Stimulated activated CD4-positive, alpha-beta T cell treated with anti-CD3 and anti-CD28 coated beads, Interleukin-4, amount 100 ng/mL, for 24 hours (primary cell): ENCODE measurements at places on chromosomes 5 and 9.

DNA sequence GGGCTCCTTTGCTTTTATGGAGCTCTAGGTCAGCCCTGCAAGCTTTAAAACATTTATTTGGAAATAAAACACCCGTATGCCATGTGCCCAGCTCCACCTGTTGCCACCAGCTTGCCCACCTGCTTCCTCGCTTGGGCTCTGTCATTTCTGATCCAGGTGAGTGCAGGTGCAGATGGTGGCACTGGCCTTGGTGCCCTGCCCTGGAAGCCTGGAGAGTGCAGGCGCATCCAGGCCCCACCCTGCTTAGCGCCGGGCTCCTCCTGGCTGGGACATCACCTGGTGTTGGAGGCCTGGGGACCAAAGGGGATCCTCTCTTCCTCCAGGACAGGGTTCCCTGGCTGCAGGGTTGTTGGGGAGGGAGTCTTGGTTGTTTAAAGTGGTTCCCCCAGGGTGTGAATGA lies 35.8 kb downstream of the WNK2 start:
- DNase-seq = no peak

GRCh38 chr5:14693070-14693469 lies 28.6 kb downstream of the OTULIN start:
- DNase-seq = no peak

GRCh38 chr5:170643591-170643990 lies 139.8 kb downstream of the KCNIP1 start:
- no peak for DNase-seq

GRCh38 chr5:142182840-142183239 lies 74.3 kb downstream of the NDFIP1 start:
- no peak for DNase-seq

DNA sequence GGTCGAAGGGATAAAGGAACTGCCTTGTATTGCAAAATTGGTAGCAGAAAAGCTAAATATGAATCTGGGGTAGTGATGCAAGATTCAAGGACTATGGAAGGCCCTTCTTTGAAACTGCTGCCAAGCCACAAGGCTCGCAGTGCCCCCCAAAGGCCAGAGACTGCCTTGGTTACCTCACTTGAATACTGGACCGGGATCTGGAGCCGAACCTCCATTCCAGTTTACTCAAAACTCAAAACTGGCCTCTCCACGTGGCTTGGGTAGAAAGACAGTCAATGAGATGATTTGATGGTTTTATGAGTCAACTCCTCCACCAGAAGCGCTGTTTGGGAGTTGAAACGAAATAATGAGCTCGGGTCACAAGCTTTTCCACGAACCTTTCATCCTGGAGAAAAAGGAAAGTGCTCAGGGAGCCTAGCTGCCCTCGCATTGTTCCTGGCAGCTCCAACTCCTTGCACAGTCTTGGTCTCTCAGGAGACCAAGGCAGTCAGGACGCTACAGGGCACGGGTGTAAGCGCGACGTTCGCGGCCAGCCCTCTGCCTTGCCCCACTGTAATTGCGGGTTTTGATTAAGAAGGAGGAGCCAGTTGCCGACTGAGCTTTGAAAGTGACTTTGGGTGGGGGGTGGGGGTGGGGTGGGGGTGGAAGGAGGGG lies 2.8 kb downstream of the ST8SIA4 start:
- peak; percentile 69 for DNase-seq

DNA sequence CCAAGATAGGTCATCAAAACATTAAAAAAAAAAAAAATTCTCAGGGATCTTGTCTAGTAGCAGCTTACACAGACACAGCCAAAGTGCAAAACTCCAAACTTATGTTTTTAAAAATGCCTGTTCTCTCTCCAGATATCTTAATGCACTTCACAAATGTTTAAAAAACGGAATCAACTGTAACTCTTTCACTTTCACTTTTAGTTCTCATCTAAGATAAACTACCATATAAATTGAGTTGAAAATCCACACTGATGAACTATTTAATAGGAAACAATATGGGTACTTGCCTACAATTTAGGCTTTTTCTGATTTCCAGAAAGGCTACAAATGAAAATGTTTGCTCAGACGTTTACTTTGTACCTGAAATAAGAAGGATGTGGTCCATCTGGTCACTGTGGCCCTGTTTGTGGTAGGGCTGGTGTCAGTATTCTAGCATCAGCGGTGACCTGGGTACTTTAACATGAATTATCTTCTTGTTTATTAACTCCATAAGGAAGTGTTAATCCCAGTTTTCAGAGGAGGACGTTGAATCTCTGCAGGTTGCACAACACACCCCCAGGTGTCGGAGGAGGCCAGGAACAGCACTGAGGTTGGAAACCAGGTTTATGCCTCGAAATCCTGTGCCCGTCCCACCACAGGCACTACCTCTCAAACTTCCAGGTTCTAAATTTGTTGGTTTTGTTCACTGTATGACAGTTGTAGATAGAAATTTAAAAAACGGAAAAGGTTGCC lies 13.3 kb upstream of the LPCAT1 start:
- no peak for DNase-seq

GRCh38 chr5:59064293-59064692 lies 481.4 kb downstream of the RAB3C start:
- no peak for DNase-seq

DNA sequence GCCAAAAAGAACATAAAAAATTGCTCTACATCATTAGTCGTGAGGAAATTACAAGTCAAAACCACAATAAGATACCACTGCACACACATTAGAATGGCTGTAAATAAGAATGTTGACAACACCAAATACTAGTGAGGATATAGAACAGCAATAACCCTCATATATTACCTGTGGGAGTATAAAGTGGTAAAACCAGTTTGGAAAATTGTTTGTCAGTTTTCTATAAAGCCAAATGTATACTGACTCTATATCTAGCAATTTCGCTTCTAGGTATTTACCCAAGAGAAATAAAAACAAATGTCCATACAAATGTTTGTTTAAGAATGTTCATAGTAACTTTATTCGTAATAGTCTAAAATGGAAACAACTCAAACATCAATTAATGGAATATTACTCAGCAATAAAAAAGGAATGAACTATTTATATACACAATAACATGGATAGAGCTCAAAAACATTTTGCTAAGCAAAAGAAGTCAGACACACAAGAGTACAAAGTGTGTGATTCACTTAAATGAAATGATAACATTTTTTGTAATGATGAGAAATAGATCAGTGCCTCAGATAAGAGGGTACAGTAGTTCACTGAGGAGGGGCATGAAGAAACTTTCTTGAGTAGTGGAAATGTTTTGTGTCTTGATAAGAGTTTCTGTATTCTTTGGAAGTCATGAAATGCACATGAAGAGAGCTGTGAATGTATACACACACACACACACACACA lies 219.6 kb upstream of the ZNF462 start:
- DNase-seq = no peak

- no peak for DNase-seq
Observed at GRCh38 chr5:142754031-142754430, 16.1 kb upstream of the ARHGAP26 start.

GRCh38 chr5:124733329-124733650 lies 13.1 kb downstream of the ZNF608 start:
- no peak for DNase-seq

DNA sequence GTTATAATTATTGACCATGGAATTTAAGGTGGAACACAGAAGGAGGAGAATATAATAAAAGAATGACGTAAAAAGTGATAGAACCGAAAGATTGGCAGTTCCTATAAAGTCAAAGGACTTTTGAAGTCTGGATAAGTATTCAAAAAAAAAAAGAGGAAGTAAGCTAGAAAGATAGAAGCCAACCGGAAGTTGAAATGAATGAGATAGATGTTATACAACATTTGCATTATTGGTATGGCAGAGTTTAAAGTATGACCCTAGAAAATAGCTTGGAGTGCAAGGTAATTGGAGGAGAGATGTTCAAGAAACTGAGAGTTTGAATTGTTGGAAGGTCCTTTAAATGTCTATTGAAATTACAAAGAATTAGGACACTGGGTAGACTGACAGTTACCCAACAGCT lies 293.6 kb downstream of the FER start:
- DNase-seq = no peak

GRCh38 chr5:170632266-170632984 lies 128.6 kb downstream of the KCNIP1 start:
- no peak for DNase-seq

- no peak for DNase-seq
Observed at GRCh38 chr5:16559702-16560101, 57.1 kb downstream of the RETREG1 start.

GRCh38 chr9:85730916-85731630 lies 10.7 kb downstream of the AGTPBP1 start:
- no peak for DNase-seq

DNA sequence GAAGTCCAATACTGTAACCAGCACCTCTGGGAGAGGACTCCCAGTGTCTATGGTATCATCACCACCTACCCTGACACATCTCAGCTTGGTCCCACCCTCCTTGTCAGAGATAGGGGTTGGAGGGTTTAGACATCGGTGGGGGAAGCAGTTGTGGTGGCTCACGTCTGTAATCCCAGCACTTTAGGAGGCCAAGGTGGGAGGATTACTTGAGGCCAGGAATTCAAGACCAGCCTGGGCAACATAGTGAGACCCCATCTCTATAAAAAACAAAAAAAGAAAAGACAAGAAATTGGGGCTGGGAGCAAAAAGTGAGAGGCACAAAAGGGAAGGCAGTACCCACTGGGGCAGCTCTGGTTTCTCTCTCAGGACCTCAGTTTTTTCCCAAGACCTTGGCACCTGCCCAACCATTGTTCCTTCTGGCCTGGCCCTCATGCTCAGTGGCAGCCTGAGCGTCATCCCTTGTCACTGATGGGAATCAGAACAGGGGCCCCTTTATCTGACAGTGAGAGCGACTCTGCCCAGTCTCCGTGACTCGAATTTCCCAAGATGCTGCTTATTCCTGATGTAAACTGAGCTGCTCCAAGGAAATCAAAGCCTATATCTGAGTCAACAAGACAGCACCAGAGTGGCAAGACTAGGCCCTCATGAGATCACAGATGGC lies 80.5 kb upstream of the HSPA9 start:
- DNase-seq = no peak

- no peak for DNase-seq
Observed at GRCh38 chr5:131671994-131672655, 37.1 kb upstream of the RAPGEF6 start.

DNA sequence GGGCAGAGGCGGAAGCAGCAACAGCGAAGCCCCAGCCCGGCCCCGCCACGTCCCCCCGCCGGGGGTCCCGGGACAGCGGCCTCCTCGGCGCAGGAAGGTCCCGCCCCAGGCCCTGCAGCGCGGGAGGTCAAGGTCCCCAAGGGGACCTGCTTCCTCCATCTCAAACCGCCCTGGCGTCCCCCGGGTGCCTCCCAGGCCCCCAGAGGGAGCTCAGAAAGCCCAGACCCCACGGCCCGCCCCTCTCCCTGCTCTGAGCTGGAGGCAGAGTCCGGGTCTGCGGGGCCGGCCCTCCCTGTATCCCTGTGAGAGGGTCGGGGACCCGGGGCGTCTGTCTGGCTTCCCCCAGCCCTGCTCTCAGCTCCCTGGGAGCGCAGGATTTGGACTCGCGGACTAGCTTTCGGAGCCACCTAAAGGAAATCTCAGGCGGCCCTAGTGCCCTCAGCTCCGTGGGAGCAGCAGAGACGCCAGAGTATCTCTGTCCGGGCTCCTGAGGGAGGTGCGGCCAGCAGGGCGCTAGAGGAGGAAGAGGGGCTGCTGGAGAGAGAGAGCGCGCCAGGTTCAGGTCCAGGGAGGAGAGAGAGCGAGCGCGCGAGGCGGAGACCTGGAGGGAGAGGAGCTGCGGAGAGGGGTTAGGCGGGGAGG lies 30.7 kb downstream of the EXOC3 start:
- DNase-seq = peak; percentile 29

GRCh38 chr9:14423815-14424261 lies 109.9 kb upstream of the NFIB start:
- no peak for DNase-seq

DNA sequence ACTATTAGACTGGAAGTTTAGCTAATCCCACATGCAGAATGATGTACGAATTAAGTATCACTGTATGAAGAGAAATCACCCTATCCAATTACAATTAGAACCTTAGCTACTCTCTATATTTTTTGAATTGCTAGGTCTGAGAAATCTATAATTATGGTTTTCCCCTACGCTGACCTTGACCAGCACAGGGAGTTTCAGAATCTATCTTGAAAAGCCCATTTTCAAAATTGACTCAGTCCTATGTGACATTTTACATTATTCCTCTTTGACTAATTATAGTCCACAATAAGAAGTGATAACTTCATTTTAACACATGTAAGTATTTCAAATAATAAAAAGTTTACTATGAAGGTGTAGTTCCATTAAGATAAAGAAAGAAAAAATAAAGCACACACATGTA lies 21.5 kb downstream of the NUDT12 start:
- DNase-seq = no peak

- DNase-seq = no peak
Observed at GRCh38 chr5:62450259-62450658, 37.7 kb downstream of the IPO11 start.

DNA sequence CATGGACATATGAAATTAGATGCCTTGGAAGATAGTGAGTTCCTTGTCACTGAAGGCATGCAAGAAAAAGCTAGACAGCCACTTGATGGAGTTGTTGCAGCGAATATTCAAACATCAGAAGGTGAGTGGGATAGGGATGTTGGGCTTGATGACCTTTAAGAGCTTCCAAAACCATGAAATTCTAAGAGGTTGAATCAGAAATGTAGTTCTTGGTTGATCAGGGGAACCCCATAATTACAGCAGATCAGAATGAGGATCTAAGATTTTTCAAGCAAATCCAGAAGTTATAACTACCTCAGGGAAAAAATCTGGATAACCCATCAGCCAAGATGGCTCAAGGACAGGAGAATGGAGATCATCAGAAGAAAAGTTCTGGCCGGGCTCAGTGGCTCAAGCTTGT lies 244.3 kb upstream of the NR4A3 start:
- no peak for DNase-seq

DNA sequence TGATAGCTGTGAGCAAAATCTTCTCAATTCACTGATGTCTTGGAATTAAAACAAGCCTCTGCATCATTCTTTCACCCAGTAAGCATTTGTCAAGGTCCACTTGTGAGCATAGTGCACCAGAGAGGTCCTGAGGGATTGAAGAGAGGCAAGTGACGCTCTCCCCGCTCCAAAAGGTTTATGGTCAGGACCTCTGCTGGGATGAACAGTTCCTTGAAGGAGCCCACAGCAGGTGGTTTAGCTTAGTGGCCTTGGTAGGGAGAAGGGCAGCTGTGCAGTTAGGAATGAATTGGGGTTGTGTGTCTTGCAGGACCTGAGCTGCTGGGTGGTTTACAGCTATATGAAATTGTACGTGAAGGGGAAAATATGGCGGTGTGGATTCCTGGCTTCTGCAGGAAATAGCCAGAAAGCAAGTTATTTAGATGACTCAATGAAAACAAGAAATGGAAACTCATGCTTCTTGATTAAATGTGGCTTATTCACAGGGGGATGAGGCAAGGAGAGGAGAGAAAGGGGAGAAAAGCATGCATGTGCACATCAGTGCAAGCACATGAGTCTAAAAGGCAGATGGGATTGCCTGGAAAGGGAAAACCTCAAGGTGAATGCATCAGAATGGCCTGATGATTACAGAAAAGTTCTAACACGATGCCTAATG lies 42.0 kb downstream of the SUB1 start:
- DNase-seq = no peak

DNA sequence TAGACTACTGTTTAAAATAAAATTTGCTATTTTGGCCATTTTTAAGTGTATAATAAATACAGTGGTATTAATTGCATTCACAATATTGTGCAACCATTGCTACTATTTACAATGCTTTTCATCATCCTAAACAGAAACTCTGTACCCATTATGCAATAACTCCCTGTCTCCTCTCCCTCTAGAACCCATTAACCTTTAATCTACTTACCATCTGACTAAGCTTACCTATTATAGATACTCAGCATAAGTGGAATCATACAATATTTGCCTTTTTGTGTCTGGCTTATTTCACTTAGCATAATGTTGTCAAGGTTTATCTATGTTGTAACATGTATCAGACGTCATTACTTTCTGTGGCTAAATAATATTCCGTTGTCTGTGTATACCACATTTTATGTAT lies 25.9 kb downstream of the CD14 start:
- DNase-seq = no peak
